Activated T-cell treated with anti-CD3 and anti-CD28 coated beads for 48 hours (primary cell): ENCODE measurements at places on chromosomes 5 and 9.

DNA sequence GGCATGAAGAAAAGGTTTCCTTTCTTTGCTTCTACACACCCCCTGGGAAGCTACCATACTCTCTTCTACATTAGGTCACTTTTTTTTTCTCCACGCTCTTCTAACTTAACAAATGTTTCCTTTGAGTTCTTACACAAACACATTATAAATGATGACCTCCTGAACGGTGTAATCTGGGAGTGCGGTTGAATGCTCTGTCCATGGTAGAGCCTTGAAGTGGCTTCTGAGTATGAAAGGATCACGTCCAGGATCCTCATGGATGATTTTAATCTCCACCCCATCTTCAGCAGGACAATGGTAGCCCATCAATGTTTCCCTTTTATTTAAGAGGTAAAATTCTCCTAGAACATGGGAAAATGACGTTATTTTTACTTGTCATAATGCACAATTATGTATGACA lies 587.3 kb downstream of the SEMA5A start:
- no peak for DNase-seq

- DNase-seq = no peak
These were observed 51.0 kb downstream of the FER start for GRCh38 chr5:108798513-108799265.

GRCh38 chr9:691825-692400 lies 149.6 kb upstream of the DMRT1 start:
- DNase-seq = no peak

DNA sequence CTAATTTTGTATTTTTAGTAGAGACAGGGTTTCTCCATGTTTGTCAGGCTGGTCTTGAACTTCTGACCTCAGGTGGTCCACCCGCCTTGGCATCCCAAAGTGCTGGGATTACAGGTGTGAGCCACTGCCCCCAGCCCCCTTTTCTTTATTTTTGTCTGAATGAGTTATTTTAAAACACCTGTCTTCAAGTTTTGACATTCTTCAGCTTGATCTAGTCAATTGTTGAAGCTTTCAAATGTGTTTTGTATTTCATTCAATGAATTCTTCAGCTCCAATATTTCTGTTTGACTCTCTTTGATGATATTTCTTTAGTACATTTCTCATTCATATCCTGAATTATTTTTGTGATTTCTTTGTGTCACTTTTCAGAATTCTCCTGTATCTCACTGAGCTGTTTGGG lies 486.2 kb downstream of the DMAC1 start:
- no peak for DNase-seq

DNA sequence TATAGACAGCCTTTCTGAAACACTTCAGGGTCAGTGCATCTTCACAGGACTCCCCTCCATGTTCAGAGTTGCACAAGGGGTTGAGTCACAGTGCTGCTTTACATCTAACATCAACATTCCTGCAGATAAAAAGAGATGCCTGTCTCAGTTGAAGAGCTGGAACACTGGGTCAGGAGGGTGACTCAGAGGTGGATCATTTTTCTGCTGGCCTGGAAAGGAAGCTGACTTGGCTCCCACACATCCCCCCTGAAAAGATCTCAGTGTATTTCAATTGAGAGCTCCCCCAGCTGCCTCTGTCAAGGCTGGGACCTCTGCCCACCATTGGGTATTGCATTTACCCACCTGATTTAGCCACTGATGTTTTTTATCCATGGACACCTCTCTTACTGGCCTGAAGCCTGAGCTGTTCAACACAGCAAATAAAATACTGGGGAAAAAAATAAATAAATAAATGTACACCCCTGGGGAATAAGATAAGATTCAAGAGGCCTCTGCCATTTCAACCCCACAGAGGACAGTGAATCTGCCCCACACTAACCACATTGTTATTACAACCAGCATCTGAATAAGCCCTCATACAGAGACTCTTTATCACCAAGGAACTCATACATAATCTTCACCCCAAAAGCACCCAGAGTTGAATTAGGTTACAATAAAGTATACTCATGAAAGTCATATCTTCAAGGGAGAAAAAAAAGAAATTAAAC lies 716.4 kb downstream of the SEMA5A start:
- no peak for DNase-seq

- no peak for DNase-seq
These were observed 195.9 kb downstream of the SLIT3 start for GRCh38 chr5:169104937-169105494.

- DNase-seq = no peak
These were observed 74.0 kb upstream of the MIER3 start for GRCh38 chr5:57025961-57026360.

- DNase-seq = no peak
These were observed 227.4 kb downstream of the NR3C1 start for GRCh38 chr5:143176048-143176447.

DNA sequence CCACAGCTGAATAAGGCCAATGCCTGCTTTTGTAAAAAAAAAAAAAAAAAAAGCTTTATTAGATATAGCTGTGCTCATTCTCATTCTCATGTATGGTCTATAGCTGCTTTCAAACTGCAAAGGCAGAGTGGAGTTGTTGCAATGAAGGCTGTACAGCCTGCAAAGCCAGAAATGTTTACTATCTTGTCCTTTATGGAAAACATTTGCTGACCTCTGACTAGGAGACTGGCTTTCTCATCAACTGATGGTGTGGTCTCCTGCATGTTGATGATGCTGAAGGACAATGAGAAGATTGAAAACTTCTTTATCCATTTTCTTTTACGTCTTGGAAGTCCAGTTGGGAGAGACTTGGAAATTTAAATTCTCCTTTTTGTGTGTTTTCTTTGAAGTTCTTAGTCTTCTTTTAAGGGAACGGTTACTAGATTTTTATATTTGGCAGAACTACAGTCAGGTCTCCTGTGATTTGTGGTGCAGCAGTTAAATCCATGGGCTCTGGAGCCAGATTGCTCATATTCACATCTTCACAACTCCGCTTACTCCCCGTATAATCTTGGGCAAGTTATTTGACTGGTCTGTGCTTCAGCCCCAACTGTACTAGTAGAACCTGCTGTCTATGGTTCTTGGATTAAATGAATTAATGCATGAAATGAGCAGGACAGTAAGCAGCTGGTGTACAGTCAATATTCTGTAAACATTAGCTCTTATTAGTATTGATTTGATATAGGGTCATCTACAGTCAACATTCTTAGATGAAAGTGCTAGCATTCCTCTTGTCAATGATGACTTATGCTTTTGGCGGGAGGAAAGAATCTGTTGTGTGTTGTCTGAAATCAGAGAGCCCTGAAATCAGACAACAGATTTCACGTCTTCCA lies 39.7 kb upstream of the BASP1 start:
- DNase-seq = no peak

DNA sequence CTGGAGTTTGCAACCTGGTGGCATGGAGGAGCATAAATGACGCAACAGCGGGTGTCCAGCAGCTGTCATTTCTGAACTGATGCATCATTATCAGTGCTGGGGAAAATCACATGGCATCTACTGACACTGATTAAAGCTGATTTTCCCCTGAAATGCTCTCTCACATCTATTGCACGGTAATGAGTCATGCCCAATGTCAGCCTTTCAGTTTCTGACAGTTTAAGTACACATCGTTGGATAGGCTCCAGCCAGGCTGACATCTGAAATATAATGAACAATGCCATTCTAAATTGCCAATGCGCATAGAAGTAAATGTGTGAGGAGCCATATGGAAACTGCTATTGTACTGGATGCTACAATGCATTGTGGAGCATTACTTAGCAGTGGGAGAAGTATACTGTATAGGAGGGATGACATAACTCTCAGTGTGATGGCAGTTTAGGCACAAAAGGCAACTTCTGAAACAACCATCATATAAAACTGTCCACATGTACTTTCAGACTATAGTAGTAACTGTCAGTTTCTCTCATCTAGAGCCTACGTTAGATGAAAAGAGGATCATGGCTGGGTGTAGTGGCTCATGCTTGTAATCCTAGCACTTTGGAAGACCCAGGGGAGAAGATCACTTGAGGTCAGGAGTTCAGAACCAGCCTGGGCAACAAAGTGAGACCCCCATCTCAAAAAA lies 389.3 kb upstream of the DMAC1 start:
- DNase-seq = peak; percentile 24

GRCh38 chr9:76595645-76596044 lies 136.7 kb downstream of the GCNT1 start:
- DNase-seq = no peak

DNA sequence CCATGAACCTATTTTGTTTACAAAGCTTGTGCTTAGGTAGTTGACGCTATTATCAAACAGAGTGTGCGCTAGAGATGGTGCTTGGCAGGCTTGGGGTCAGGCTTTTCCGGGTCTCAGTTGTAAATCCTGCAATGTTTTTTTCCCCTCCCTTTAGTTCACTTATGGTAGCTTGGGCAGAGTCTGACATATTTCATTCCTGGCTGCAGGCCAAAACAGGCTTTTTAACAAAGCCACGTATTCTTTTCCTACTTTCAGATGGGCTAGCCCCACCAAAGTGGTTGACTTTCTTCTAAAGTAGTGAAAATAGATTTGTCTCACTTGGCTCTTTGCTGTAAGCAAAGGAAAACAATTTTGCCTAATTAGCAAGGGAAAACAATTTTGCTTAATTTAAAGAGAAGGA lies 58.0 kb upstream of the FBN2 start:
- no peak for DNase-seq

- no peak for DNase-seq
These were observed 11.7 kb upstream of the FAT2 start for GRCh38 chr5:151602806-151603205.

DNA sequence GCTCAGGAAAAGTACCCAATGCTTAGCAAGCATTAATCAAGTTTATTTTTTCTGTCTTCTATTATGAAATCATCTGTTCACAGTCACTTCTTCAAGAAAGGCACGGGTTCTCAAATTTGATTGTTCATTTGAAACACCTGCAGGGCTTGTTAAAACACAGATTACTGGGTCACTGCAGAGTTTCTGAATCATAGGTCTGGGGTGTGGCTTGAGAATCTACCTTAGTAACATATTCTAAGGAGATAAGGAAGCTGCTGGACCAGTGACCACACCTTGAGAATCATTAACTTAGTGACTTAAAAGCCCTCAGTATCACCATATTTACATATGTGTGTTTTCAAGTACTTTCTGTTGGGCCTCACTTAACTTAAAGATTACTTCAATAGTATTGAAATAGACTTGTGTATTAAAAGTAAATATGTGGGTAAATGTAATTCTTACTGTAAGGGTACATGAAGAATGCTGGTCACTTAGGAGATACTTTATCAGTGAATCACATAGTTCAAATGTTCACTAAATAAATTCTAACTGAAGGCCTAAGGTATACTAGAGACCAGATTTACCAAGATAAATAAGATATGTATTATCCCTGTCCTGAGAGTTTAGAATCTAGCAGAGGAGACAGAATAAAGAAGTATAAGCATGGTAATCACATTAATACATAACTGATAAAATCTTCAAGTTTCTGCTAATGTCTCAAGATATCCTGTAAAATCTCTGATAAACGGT lies 1342.1 kb upstream of the C9orf72 start:
- no peak for DNase-seq

GRCh38 chr9:131976157-131977108 lies 103.2 kb downstream of the MED27 start:
- DNase-seq = no peak

DNA sequence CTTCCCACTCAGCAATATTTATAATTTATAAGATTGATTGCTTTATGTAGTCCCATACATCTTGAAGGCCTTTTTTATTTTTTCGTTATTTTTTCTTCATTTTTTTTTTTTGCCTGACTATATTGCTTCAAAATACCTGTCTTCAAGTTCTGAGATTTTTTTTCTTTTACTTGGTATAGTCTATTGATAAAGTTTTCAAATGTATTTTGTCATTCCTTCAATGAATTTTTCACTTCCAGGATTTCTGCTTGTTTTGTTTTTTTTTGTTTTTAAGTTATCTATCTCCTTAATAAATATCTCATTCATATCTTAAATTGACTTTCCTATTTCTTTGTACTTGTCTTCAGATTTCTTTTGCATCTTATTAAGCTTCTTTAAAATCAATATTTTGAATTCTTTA lies 905.6 kb upstream of the CDH6 start:
- DNase-seq = no peak

- DNase-seq = no peak
These were observed 8.1 kb downstream of the CATSPER3 start for GRCh38 chr5:134975843-134976242.

DNA sequence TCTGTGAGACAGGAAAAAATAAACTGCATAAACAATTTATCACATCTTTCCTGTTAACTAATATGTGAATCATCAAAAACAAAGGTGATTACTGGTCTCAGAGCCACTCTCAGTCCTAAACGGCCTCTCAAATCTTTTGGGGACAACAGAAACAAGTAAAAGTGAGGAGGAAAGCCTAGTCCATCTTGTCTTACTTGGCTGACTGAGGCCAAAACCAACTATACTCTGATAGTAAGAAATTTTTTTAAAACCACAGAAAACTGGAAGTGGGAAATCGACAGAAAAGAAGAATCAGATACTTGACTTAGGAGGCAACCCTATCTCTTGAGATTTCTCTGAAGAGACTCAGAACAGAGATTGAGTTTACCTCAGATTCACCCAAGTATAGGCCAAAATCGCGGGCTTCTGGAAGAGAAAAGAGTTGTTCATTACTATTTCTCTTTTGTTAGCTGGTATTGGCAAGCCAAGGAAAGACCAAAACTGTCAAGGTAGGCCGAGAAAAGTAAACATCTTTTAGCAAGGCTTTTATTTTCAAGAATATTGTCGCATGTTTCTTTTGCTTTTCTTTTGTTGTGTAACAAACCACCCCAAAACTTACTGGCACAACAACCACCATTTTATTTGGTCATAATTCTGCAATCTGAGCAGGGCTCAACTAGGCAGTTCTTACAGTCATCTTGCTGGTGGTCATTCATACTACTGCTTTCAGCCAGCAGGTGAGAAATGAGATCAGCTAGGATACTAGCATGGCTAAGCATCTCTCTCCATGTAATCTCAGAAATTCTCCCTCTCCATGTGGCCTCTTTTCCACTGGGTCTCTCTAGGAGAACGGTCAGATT lies 46.1 kb downstream of the RFX3 start:
- no peak for DNase-seq

- DNase-seq = no peak
These were observed 49.7 kb upstream of the STXBP1 start for GRCh38 chr9:127562279-127562796.

DNA sequence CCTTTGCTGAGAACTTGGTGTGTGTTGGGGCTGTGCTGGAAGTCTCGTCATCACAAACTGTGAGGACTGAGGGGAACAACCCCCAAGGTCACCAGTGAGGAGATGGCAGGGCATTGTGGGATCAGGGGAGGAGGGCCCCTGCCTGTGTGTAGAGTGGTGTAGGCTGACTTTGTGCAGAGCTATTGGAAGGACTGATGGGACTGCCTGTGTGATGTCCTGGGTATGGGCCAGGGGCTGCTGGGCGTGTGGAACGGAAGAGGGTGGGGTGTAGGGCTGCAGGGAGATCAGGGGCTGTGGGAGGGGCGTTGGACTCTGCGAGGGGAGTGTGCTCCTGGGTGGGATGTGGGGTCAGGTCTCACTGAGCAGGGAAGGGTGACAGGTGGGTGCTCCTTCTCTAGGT lies 3.6 kb downstream of the WNK2 start:
- no peak for DNase-seq

- no peak for DNase-seq
These were observed 28.4 kb upstream of the TNFSF8 start for GRCh38 chr9:114958844-114959235.
